ENCODE measurements at places on chromosomes 2 and 18.

GRCh38 chr2:105431367-105432043, 32.7 kb upstream of the FHL2 start:
- no peak for DNase-seq

- DNase-seq: no peak
Observed at GRCh38 chr2:111058264-111058663, 62.5 kb upstream of the BCL2L11 start.

- DNase-seq: peak; percentile 74
Observed at GRCh38 chr18:48992133-48992532, 41.4 kb upstream of the SMAD7 start.

DNA sequence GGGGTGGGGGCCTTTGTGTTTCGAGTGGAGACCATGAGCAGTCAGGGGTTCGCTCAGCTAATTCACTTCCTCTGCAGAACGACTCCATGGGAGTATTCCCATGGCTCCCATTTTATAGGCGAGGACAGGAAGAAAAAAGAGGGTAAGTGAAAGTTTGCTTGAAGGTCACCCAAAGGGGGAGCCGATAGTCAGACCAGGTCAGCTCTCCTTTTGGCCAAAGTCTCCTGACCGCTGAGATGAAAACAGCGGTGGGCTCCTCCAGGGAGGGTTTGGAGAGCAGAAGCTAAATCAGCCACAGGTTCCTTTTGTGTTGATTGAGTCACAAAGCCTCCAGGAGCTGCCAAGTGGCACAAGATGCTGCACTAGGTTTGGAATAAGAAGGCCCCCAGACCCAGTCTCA, 34.1 kb upstream of the CTAGE1 start:
- DNase-seq: no peak

DNA sequence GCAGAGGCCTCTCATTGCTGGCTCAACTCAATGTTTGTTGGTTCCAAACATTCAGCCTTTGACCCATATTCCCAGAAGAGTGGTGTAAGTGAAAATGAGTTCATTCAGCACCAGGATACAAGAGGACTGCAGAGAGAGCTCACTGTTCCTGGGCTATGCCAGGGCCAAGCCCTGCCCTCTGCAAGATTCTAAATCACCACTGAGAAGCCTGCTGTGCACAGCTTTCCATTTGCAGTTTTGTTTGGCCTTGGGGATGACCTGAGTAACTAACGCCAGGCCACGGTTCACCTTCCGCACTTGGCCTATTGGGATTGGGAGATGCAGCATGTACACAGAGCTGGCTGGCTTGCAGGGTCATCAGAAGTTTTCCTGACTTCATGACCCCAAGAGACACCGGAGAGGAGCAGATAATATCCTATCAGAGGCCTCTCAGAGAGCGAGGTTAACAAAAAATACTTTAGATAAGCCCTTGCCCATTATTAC, 12.6 kb downstream of the GKN1 start:
- no peak for DNase-seq

DNA sequence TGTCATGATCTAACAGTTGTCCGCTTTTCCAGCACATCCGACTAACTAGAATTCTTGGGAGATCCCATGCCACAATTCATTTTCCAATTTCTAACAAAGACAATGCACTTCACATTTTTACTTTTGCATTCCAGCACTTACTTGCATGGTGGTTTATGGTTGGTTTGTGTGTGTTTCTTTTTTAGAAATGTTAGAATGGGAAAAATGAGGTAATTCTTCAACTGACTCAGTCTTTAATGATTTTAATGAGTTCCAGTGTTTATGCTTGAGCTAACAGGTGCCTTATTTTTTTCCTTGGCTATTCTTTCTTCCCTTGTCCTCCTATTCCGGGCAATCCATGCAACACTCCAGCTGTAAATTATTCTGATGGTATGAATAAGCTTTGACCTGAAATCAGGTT, 46.4 kb downstream of the SLC8A1 start:
- DNase-seq: no peak

- no peak for DNase-seq
Observed at GRCh38 chr2:85852937-85853498, 35.8 kb downstream of the ST3GAL5 start.

DNA sequence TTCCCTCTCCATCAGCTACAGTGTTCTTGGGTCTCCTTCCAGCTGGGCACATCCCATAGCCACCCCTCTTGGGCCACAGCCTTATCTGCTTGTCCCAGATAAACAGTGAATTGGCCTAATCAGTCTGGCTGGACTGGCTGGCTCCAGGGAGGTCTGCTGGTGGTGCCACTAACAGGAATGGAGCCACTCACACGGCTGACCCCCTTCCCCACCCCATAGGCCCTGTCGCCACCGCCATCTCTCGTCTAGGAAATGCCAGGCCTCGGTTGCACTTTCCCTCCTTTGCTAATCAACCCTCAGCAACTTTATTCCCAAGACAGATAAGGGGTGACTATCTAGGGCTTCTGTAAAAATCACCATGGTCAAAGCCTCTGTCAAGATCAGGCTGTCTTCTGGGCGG, 23.0 kb upstream of the TNP1 start:
- no peak for DNase-seq

- peak; percentile 50 for DNase-seq
Observed at GRCh38 chr18:49015886-49016647, 65.3 kb upstream of the SMAD7 start.

- DNase-seq: no peak
Observed at GRCh38 chr2:203662951-203663350, 43.5 kb upstream of the CD28 start.

- no peak for DNase-seq
Observed at GRCh38 chr18:68800075-68800474, 2.2 kb downstream of the CCDC102B start.

- DNase-seq: no peak
Observed at GRCh38 chr2:149278161-149278871, 52.1 kb upstream of the LYPD6 start.

DNA sequence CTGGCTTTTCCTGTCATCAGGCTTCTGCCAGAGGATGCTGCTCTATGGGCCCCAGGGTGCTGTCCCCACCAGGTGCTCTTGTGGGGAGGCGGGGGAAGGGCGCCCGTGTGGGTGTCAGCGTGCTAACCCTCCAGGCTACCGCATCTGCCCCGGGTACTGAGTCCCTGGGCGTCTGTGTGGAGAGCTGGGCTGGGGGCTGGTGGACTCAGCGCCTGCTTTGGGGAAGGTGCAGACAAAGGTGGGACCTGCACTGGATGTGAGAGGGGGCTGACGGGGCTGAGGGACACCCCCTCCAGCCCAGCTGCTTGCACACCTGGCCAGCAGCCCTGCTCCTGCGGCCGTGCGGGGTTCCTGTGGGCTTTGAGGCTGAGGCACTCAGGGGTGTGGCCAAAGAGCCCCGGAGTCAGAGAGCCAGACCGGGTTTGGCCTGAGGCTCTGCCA, 120.7 kb upstream of the PXDN start:
- DNase-seq: no peak

DNA sequence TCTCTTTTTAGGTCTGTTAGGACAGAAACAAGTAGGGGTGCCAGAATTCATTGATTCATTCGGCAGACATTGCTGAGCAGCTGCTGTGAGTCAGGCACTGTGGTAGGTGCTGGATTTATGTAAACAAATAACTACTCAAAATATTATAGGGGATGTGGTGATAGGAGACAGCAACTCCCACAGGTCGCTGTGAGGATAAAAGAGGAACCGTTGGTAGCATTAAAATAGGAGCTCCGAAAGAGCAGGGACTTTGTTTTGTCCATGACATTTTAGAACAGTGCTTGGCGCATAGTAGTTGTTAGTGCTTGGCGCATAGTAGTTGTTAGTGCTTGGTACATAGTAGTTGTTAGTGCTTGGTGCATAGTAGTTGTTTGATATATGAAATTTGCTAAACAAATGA, 29.2 kb downstream of the ATP6V1C2 start:
- DNase-seq: no peak

- DNase-seq: no peak
Observed at GRCh38 chr18:62366992-62367391, 41.9 kb downstream of the TNFRSF11A start.

DNA sequence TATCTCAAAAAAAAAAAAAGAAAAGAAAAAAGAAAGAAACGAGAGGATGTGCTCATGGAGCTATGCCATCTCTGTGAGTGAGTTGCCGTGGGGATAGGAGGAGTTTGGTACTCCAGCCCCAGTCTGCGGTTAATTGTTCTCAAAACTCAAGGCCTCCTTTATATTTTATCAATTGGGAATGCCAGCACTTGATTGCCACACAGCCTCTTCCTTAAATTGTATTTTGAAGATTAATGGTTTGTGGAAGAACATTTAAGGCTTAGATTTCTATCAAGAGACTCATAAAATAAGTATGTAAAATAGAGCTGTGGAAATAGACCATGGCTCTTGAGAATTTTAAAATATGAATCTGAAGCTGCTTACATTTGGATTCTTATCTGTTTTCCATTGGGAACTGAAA, 29.8 kb downstream of the KCNE4 start:
- DNase-seq: no peak

GRCh38 chr2:238695538-238695937, 152.3 kb upstream of the TWIST2 start:
- no peak for DNase-seq

DNA sequence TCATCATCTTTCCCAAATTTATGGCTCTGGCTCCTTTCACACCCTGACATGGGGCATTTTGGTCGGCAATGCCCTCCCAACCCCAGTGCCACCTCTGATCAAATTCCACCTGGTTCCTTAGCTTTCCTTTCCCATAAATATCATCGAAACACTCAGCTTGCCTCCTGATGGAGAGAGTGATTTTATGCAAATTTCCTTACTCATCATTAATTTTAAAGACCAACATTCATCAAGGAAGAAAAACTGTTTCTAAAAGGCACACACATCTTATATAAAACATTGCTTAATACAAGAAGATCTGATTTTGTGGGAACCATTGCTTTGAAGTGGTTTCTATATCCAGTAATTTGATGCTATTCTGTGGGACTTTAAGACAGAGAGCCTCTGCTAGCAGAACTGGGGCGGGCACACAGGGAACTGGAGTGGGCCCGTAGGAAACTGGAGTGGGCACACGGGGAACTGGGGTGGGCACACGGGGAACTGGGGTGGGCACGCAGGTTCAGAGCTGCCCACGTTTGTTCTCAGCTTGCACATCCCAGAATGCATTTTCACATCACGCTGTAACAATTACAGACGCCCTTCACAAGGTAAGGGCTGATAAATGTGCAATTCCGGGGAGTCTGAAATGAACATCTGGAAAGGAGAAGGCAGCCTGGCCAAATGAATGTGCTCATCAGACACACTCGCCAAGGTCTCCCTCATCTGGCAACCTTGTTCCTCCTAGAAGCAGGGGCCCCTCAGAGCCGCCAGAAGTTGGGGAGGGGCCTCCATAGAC, 174.2 kb downstream of the RTP5 start:
- no peak for DNase-seq

- DNase-seq: no peak
Observed at GRCh38 chr18:72652990-72653593, 109.0 kb upstream of the CBLN2 start.

- peak; percentile 37 for DNase-seq
Observed at GRCh38 chr2:96138179-96139145, at the start of gene ASTL. TSS of gene ASTL (minus strand) at chr2:96138502. CDS start at chr2:96138436, 66 bp downstream.

DNA sequence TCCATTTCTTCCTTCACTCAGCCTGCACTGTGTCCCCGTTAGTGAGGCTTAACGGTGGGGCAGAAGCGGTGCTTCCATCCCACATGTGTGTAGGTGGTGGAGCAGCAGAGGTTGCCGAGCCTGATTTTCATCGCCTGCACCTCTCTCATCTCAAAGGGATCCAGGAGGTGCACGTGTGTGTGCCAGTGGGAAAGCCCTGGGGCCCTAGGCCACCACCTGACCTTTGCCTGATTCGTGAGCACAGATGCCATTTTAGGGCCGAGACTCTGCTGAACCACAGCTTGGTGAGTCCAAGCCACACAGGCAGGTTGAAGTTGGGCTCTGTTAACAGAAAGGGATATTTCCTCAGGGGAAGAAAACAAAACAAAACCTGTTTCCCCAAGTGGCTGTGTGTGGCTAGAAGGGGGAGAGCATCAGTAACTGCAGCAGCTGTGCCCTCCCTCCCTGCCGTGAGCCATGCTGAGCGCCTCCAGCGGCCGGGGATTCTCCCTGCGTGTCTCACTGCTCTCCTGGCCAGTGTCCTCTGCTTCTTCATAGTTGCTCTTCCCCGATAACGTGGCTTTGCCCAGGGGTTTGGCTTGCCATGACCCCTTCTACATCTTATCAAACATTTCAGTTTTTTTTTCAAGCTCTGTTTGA, 81.5 kb downstream of the MAPRE2 start:
- no peak for DNase-seq

- no peak for DNase-seq
Observed at GRCh38 chr2:25155401-25155800, 13.0 kb downstream of the POMC start.

GRCh38 chr2:207133820-207134519, 31.8 kb downstream of the KLF7 start:
- no peak for DNase-seq

DNA sequence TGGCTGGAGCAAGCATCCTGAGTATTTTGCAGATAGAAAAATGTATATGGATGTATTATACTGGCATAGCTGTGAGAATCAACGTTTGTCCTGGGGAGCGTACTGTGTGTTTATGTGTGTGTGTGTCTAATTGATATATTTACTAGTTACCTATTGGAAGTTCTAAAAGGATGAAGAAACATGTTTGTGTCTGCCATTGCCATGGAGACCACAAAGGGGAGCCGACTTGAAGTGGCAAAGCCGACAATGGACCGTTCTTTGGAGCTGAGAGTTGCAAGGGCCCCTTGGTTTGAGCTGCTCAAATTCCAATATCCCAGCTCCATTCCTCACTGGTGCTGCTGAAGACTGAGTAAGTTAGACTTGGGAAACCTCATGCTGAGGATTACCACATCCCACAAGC, 14.3 kb upstream of the SLC25A52 start:
- DNase-seq: no peak

DNA sequence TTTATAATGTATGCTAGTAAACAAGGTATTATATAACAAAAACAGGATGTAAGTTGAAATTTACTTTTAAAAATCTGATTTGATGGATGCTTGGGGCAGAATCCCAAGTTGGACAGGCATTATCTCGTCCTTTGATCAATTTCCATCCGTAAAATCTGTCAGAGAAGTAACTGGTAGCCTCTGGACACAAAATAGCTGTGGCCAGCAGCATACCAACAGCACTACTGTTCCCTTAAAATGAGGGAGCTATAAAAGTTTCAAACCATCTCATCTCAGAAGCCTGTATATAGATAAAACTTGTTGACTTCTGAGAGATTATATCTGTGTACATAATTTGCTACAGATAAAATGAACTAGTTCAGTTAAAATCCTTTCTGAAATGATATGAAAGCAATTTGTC, 14.7 kb upstream of the METAP1D start:
- DNase-seq: no peak

DNA sequence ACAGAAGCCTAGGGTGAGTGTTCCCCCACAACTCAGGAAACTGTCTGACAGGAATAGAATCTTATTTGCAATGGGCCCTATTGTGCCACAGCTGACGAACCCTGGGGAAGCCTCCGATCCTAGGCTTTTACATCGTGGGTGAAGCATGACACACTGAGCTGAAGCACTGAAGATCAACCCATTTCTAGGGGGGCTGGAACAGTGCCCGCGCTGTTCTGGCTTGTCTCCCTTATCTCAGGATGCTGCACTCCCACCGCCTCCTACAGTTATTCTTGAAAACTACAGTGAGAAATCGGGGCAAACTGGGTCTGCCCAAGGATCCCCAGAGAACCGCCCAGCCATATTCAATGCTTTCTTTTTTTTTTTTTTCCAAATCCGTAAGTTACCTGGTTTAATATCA, 41.1 kb downstream of the NETO1 start:
- no peak for DNase-seq
